ENCODE measurements at places on chromosomes 13 and 19.

GRCh38 chr19:7385062-7385461 lies 36.3 kb downstream of the ARHGEF18 start:
- no peak for DNase-seq

GRCh38 chr13:74450964-74451363 lies 316.8 kb upstream of the KLF12 start:
- DNase-seq, result no peak

DNA sequence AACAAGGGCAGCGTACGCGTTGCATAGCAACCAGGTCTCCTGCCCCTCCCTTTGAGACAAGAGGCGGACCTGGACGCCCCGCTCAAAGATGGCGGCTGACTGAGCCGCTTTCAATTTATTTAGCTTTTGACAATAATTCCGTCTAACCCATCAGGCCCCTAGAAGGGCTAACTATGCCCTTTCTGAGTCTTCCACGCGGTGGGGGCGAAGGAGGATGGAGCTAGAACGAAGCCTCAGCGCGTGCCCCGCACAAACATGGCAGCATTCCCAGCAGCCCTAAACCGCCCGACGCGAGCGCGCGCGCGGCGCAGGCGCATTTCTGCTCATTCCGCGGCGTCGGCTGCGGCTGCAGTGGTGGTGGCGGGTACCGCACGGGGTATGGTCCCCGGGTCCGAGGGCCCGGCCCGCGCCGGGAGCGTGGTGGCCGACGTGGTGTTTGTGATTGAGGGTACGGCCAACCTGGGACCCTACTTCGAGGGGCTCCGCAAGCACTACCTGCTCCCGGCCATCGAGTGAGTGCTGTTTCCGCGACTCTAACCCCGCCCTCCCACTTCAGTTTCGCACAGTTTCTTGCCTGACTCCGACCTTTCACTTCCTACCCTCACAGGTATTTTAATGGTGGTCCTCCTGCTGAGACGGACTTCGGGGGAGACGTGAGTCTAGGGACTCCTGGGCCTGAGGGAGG lies at the start of gene MED25:
Gene MED25, plus strand, starts transcription at position 326 of the 685 bp plus-strand sequence. Its CDS starts 53 bp downstream, at position 379.
- DNase-seq, result peak; percentile 78

DNA sequence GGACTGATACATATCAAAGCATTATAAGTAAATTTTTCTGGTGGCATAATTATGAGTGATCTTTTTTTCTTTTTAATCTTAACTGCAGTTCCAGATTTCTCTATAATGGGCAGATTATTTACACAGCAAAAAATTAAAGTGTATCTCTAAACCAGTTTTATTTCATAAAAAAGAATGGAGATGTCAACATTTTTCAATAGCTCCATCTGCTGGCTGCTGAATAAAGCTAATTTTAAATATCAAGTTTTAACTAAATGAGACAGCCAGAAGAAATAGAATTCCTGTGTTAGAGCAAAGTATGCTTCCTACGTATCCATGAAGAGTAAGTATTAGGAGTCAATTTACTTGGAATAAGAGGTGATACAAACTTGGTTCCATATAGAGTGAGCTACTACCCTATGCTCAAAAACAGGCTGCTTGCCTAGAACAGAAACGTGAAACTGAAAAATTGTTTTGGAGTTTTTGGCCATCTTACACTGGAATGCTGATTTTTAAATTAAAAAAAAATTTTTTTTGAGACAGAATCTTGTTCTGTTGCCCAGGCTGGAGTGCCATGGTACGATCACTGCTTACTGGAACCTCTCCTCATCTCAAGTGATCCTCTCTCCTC lies 5.0 kb upstream of the PDS5B start:
- DNase-seq, result no peak

Data from stimulated activated CD8-positive, alpha-beta memory T cell treated with anti-CD3 and anti-CD28 coated beads, Interleukin-15, amount 100 ng/mL, for 4 hours (primary cell).